Right cardiac atrium (tissue), 5 donors: ENCODE measurements at places on chromosomes 4 and X. TPM values are rescaled to one million over a fixed set of nuclear protein-coding genes. Genes with fewer than 3 reads are reported as not detected.

DNA sequence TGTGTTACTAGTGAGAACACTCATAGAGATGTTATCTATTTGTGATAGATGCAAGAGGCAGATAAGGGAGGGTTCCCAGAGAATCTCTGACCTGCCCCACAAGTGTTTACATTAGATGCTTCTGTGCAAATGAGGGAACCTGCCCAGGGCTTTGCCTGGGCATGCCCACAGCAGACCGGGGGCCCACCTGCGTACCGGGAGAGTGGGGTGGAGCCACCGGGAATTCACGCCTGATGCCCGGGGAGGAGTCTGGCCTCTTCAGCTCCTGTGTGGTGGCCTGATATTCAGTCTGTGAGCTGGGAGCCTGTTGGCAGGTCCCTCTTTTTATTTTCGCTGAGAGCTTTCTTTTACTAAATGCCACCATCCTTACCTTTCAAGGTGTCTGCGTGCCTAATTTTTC is 155.7 kb downstream of the SNCA start:
- no peak for DNase-seq

DNA sequence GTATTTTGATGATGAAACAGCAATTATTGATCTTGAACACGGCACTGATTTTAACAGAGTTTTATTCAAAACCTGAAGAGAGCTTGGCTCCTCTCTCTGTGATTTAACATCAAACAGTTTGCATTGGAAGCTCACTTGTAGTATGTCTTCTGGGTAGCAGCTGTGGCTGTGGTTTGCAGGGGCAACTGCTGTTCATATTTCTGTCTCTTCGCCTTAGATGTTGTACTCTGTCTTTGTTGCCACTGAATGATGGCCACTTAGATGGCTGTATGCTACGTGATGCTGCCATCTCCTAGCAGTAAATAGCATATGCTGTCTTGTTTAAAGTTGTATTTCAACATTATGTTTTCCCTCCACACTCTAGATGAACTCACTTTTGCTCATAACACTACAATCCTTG is 1743.0 kb upstream of the TENM3 start:
- DNase-seq, result no peak

DNA sequence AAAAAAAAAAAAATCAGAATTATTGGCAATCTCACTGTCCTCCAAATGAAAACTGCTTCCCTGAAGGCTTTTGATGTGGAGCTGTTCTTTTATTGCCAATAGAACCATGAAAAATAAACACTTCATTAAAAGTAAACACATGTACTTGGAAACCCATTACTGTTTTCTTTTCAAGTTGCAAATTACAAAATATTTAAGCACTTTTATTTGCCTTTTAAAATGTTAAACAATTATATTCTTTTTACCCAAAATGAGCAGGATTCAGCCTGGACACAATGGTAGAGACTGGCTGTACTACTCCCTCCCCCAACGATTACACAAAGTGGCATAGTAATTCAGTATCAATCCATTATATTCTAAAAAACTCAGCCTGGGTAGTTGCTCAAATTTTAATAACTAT is 60.9 kb downstream of the SH2D1A start:
- no peak for DNase-seq

DNA sequence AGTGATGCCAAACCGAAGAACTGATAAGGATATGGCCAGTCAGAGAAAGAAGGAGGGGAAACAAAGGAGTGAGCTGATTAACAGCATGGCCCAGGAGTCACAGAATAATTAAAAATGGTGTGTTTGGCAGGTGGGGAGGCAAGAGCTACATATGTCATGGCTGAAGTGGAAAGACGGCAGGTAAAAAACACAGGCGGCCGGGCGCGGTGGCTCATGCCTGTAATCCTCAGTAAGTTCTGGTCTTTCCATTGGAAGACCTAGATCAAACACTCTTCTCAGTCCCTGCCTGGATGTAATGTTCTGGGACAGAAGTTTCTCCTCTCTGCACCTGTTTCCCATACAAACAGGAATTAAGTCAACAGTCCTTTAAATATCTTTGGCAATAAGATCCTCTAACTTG is 503.9 kb downstream of the STIM2 start:
- DNase-seq, result no peak

DNA sequence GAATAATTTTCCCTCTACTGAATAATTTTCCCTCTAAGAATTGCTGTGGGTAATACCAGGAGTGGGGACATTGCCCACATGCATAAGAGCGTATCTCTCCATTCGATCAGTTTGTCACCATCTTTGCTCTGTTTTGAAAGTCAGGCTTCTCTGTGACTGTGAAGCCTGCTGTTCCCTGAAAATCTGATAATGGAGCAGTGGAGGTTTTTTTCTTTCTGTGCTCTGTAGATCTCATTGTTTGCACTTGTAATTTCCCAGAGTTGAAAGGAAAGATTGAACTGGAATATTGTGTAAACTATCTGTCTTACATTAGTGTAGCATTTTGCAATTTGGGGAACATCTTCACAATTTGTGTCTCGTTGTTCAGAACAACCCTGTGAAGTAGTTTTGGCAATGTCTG is 4.3 kb downstream of the ZXDB start:
- DNase-seq, result no peak

DNA sequence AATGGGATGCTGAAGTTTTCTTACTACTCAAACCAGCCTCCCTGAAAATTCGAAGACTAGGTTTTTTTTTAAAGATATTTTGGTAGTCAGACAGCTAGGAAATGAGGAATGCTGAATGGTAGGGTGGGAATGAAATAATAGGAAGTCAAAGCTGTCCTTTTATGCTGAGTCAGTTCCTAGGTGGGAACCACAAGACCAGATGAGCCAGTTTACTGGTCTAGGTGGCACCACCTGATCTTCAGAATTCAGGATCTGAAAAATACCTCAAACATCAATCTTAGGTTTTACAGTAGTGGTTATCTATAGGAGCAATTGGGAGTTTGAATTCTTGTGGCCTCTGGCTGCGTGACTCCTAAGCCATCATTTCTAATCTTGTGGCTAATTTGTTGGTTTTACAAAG is 183.1 kb upstream of the GALNT7 start:
- no peak for DNase-seq

- no peak for DNase-seq
Measured at GRCh38 chr4:174716986-174717770, 111.9 kb downstream of the GLRA3 start.

DNA sequence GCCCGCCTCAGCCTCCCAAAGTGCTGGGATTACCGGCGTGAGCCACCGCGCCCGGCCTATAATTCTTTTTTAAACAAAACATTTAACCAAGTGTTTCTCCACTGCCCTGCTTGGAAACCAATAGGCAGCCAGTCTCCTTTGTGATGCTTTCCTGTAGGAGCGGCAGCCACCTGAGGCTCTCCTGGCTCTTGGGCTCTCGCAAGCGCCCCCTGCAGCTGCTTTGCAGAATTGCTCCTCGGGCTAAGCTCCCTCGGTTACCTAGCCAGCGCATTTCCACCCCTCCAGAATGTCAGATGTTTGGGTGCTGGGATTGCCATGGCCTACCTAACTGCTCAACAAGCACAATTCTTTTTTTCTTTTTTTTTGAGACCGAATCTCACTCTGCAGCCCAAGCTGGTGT is 7.7 kb downstream of the S100P start:
- DNase-seq, result no peak

DNA sequence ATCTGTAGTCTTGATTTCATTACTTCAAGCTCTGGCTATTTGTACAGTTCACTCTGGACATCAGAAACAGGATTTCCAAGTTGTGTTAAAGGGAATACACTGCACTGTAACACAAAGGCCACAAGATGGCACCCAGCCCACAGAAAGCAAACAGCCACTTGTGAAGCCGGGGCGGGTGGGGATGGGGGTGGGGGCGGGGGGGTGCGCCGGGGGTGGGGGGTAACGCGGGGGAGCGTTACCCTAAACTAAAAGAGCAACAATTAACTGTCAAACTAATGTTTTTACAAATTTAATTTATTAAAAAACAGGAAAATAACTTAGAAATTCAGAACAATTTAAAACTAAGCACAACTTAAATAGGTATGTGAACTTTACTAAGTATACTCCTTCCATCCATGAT is 27.3 kb downstream of the PRDX4 start:
- DNase-seq, result peak; percentile 82

DNA sequence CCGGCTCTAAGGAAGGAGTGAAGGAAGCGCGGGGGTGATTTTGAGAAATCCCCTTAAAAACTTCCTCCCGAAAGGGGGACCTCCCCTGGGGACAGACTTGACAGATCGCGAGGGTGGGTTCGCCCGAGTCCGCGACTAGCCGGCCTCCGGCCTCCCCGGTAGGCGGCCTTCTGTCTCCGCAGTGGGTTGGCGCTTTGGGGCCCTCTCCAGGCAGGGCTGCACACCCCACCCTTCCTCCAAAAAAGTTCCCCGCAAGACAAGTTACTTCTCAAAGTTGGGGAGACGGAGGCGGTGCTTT is 24.8 kb downstream of the HOPX start:
- DNase-seq, result peak; percentile 46

GRCh38 chr4:102610476-102610875 is 109.3 kb downstream of the NFKB1 start:
- no peak for DNase-seq

GRCh38 chrX:121886557-121886956 is 839.1 kb downstream of the GLUD2 start:
- DNase-seq, result no peak

GRCh38 chrX:12080265-12080664 is 58.0 kb upstream of the FRMPD4 start:
- DNase-seq, result no peak

GRCh38 chrX:23228950-23229448 is 105.7 kb upstream of the PTCHD1 start:
- peak; percentile 9 for DNase-seq

DNA sequence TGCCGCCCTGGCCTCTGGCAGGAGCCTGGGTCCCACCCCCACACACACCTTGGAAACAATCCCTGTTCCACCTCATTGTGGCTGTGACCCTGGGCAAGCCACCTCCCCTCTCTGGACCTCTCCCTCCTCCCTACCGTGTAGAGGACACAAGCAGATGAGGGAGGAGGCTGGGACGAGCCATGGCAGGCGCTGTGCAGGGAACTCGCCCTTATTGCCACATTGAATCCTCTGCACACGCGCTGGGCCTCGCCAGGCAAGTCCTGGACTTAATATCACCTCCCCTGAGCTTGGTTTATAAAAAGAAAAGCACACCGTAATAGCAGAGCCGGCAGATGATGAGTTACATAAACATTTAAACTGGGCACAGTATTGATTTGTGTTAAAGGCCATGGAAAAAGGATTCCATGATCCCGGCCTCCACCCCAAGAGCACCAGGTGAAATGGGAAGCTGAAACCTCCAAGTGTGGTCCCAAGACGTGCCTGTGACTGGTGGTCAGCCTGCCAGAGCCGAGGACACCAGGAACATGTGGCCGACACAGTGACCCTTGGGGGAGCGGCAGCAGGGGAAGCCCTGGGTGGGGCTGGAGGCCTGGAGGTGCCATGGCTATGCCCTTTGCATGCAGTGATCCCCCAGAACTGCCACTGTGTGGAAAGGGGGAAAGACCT is 81.1 kb downstream of the PPP2R2C start:
- DNase-seq, result no peak

DNA sequence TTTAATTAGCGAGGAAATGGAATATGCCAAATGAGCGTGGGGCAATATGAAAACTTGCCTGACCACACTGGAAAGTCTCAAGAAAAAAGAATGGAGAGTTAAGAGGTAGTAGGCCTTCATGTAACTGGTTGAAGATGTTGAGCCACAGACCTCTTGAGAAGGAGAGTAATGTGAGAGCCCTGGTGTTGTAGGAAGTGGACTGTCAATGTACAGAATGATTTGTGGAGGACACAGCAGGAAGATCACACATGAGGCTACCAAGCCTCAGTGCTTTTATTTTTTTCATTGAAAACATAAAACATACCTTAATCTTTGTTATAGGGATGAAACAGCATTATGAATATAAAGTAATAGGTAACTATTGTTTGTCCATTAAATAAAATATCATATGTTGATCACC is 331.6 kb downstream of the UNC5C start:
- no peak for DNase-seq

- DNase-seq, result no peak
Measured at GRCh38 chrX:68950937-68951336, 122.1 kb downstream of the EFNB1 start.

DNA sequence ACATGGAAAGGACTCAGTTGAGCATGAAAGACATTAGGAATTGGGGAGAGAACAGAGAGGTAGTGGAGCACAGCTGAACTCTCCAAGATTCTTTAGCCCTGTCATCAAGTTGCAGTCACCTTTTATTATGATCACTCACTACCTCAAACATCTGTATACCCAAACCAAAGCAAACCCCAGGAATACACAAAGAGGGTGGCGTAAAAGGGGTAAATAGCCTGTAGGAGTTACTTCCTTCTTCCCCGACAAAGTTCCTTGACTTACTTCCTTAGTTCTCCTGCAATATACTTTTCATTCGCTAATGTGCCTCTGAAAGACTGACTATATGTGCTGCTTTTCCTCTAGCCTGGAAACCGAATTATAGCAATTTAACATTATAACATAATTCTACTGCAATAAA is 159.9 kb downstream of the SPRY1 start:
- no peak for DNase-seq

CT83 gene
- total RNA-seq, result not detected

PRKG2 gene
- 20.4 TPM for total RNA-seq

TMEM35A gene
- 0.24 TPM for total RNA-seq

TLR3 gene
- 4.9 TPM for total RNA-seq

TRIML1 gene
- not detected for total RNA-seq

F8A1 gene
- total RNA-seq, result 26.8 TPM

ERAS gene
- not detected for total RNA-seq

EDNRA gene
- 68.1 TPM for total RNA-seq

GAGE12F gene
- not detected for total RNA-seq
